ENCODE measurements at places on chromosomes 11 and 22.

DNA sequence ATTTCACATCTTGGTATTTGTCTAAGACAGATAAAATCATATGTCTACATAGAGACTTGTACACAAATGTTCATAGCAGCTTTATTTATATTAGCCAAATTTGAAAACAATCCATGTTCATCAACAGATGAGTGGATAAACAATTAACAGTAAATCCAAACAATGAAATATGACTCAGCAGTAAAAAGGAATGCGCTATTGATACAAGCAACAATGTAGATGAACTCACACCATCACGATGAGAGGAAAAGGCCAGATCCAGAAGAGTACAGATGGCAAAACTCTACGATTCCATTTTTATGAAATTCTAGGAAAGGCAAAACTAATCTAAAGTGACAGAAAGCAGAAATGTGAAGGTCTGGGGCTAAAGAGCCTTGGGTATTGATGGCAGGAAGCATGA is 384.3 kb downstream of the NTM start:
- no peak for DNase-seq

GRCh38 chr11:103812680-103813079 is 223.8 kb upstream of the DDI1 start:
- no peak for DNase-seq

DNA sequence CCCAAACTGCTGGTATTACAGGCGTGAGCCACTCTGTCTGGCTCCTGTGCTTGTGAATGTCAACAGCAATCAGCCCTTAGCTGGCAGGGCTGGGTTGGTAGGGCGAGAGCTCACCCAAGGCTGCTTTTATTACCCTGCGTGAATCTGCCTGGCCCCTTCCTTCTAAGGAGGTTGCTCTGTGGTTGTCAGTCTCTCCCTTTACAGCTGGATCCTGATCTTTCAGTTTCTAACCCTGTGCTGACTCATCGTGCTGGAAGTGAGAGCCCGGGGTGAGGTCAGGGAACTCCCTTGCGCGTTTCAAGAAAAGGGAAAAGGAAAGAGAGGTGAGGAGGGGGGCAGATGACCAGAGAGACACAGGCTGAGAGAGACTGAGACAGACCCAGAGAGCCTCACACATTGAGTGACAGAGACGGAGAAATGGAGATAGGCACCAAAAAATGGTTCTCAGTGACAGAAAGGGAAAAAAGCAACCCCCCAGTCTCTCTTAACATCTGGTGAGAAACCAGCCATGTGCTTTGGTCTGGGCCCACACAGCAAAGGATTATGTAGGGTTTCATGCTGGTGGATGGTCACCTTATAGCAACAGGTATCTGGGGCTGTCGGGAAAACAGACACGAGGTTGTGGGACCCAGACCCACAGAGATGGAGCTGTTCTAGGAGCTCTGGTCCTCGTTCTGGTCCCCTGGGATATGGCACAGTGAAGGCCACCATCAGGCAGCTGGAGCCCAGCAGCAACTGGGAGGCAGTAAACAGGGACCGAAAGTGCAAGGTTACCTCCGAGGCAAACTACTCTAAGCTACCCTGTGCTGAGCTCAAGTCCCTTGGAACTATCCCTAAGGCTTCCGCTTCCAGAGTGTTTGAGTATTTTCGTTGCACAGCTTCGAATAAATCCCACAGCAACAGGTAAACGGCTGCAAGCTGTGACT is 2.5 kb downstream of the TCN2 start:
- no peak for DNase-seq

DNA sequence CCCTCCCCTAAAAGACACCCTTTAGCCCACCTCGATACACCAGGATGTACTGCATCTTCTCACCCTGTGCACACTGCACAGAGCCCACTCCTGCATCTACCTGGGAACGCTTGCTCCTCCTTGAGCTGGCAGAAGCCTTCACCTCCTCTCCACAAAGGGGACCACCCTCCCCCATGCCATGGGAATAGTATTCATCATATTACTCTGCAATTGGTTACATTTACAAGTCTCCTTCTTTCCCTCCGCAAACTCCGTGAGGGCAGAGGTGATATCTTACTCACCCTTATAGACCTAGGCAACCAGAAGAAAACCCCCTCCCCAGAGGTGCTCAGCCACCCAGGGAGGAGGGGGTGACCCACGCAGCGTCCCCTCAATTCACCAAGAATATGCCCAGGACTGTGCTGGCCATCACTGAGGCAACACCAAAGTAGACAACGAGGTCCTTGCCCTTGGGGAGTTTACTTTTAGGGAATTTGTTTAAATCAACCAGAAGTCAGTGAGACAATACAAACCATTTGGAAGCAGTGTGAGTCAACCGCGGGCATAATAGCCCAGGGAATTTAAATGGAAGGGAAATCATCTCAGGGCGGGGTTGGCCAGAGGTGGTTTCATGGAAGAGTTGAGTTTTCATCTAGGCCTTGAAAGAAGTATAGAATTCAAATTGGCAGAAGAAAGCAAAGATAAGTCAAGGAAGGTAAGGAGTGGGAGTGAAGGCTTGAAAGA is 214.5 kb downstream of the BARX2 start:
- DNase-seq: no peak

- DNase-seq: no peak
Observed at GRCh38 chr11:103536335-103536722, 427.1 kb downstream of the DYNC2H1 start.

GRCh38 chr11:67435727-67436458 is 1.6 kb downstream of the PTPRCAP start:
- DNase-seq: no peak

- no peak for DNase-seq
Observed at GRCh38 chr22:29039148-29039547, 22.5 kb downstream of the C22orf31 start.

DNA sequence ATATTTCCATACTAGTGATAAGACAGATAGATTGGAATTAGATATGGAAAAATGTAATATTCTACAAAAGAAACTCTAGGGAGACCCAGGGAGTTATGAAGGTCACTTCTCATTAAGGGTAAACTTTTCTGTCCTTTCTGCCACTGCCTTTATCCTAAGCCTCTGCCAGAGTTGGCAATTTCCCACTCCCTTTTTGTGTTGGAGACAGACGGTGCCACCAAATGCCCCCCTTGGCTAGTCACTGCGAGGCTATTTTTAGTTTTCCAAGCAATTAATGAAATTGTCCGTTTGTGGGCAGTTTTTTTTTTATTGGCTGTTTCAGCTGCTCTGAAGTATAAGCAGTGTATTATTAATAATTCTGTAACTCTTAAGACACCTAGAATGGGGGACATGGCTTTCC is 67.6 kb upstream of the TENM4 start:
- DNase-seq: no peak

- no peak for DNase-seq
Observed at GRCh38 chr11:62774407-62774806, 3.2 kb downstream of the TAF6L start.

DNA sequence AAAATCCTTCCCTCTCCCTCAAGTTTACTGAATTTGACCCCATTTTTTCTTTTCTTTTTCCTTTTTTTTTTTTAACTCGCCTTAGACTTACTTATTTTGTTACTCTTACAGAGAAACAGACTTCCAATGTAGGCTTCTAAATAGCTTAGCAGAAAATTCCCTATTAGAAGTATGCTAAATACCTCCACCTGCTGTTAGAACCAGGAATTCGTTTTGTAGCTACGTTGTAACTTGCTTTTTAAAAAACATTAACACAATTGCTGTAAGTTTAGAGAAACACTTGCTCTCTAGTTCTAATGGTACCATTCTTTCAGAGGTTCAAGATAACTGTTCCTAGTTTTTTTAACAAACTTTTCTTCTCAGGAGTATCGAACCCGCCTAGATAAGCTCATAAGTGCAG is 324.2 kb downstream of the DCDC1 start:
- DNase-seq: no peak

GRCh38 chr11:94678236-94678635 is 89.9 kb upstream of the AMOTL1 start:
- DNase-seq: no peak

DNA sequence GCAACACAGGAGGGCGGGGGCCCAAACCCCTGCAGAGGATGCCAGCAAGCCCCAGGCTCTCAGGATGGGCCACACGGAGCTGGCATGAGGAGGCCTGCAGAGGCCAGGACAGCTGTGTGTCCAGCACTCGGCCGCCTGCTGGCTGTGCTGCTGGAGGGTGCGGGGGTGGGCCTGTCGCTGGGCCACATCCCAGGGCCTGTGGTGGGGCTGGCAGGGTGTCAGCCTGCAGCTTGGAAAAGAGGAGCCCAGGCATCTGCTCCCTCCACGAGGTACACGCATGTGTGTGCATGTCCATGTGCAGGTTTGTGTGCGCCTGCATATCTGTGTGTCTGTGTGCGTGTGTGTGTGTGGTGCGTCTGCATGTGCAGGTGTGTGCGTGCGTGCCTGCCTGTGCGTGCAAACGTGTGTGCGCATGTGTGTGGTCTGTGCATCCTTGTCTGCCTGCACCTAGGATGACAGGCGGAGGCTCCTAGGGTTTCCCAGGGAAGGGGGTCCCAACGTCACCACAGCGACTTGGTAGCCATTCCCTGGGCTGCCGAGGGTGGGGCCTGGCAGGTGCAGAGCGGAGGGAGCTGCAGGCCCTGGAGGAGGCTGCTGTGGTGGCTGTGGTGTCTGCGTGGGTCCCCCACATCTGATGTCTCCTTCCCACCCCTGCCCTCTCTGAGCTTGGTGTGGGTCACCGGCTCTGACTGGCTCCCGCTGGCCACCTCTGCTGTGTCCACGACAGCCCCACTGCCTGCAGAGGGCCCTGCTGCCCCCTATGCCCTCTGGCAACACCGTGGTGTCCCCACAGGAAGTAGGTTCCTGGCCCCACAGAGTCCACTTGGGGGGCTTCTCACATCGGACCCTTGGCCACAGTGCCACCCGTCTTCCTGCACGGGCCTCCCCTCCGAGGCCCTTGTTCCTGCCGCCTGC is 17.1 kb downstream of the BRSK2 start:
- DNase-seq: no peak

DNA sequence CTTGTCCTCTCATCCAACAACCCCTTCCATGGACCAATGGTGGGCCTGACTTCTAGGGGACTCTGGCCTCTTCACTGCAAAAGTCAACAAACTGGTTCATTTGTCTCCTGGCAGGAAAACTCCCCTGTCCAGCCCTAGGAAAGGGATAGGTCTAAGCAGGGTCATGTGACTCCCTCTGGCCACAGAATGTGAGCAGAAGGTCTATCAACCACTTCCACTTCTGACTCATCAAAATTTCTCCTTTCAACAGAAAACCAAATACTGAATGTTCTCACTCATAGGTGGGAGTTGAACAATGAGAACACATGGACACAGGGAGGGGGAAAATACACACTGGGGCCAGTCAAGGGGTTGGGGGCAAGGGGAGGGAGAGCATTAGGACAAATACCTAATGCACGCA is 1.3 kb upstream of the ISX start:
- no peak for DNase-seq

DNA sequence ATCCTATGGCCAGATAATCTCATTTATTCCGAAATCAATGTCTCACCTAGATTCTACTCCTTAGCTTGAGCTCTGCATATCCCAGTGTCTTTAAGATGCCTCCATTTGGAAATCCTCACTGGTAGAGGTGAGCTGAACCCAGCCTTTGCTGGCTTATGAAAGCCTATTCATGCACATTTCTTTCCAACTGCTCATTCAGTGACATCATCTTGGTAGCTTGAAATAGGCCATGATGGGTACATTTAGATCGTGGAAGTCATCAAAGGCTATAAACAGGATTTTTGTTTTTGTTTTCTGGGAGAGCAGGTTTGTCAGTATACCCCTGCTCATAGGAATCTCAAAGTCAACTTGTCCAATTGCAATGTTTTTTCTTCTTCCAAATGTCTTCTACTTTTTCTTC is 6.0 kb downstream of the NXPE1 start:
- no peak for DNase-seq

- DNase-seq: no peak
Observed at GRCh38 chr11:57339328-57339727, 1.2 kb downstream of the P2RX3 start.

DNA sequence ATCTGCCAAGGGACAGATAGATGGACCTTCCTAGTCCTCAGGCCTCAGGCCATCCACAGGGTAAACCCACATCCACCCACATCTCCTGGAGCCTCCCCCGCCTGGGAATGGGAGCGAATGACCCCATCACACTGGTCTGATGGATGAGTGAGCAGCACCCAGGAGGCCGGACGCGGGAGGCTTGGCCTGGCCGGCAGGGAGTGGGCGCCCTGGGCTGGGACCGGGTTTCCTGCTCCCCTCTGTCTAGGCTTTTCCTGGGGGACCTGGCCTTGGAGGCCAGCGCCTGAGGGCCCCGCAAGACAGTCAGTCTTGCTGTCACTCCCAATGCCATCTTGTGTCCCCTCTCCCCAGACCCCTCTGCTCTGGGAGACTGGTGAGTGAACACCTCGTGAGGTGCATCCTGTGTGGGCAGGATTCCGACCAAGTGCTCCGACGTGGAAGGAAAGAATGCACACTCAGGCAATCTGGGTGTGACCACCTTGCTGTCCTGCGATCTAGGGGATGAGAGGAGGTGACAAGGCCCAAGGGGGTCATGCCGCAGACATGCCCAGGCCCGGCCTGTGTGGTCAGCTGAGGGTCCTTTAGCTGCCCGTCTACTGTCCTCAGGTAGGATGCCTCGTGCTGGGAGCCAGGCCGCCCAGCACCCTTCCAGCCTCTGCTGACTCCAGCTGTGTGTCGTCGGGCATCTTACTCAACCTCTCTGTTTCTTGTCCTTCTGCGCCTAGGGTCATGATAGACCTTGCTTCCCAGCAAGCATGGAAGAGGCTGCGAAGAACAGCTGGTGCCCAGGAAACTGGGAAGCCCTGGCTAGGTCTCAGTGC is 26.5 kb upstream of the WNT7B start:
- DNase-seq: no peak

GRCh38 chr11:37786214-37786755 is 1188.2 kb upstream of the RAG2 start:
- DNase-seq: no peak

DNA sequence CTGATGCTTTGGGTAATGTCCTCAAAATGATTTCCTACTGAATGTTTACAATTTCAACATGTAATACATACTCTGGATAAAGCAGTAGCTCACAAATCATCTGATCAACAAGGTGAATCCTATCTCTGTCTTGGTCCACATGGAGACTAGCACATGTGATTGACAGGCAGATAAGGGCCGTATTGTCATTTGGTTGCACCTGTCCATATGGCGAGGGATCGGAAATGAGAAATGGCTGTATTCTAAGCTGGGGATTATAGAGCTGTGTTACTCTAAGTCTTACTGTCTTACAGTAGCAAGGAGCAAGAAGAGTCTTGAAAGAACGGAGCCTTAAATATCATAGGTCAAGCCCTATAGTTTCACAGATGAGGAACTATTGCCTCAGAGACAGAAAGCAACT is 55.7 kb downstream of the APIP start:
- no peak for DNase-seq

GRCh38 chr22:18062421-18062820 is 15.4 kb upstream of the PEX26 start:
- no peak for DNase-seq

DNA sequence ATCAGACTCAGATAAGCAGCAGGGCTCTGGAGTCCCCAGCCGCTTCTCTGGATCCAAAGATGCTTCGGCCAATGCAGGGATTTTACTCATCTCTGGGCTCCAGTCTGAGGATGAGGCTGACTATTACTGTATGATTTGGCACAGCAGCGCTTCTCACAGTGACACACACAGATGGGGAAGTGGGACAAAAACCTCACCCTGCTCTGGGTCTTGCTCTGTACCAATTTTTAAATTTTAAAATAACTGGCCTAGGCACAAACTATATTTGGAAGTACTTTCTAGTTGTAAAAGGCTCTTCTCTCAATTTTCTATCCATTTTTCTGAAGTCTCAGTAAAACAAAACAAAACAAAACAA is 131.7 kb downstream of the VPREB1 start:
- no peak for DNase-seq
